ENCODE measurements at places on chromosomes 7 and 10.

GRCh38 chr7:1689311-1689710, 19.2 kb downstream of the ELFN1 start:
- DNase-seq: no peak

GRCh38 chr10:13847201-13847631, 260.5 kb downstream of the PRPF18 start:
- no peak for DNase-seq

GRCh38 chr7:156148995-156149394, 336.7 kb upstream of the SHH start:
- DNase-seq: no peak

DNA sequence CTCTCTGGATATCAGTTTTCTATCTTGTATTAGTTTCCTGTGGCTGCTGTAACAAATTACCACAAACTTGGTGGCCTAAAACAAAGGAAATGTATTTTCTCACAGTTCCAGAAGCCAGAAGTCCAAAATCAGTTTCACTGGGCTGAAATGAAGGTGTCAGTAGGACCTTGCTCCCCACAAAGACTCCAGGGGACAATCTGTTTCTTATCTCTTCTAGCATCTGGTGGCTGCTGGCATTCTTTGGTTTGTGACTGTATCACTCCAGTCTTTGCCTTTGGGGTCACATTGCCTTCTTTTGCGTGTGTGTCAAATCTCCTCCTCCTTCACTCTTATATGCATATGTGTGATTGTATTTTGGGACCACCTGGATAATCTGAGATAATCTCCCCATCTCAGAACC, 153.0 kb upstream of the PRPS1L1 start:
- no peak for DNase-seq

- no peak for DNase-seq
Observed at GRCh38 chr7:126557271-126557670, 695.5 kb downstream of the GRM8 start.

All from activated CD4-positive, alpha-beta T cell treated with anti-CD3 and anti-CD28 coated beads, Interleukin-2, amount 50 U/mL, for 48 hours (primary cell).